ENCODE measurements at places on chromosomes 7 and 10.
A peak's percentile ranks its signal among the peaks of the same experiment; 100 is the strongest.

DNA sequence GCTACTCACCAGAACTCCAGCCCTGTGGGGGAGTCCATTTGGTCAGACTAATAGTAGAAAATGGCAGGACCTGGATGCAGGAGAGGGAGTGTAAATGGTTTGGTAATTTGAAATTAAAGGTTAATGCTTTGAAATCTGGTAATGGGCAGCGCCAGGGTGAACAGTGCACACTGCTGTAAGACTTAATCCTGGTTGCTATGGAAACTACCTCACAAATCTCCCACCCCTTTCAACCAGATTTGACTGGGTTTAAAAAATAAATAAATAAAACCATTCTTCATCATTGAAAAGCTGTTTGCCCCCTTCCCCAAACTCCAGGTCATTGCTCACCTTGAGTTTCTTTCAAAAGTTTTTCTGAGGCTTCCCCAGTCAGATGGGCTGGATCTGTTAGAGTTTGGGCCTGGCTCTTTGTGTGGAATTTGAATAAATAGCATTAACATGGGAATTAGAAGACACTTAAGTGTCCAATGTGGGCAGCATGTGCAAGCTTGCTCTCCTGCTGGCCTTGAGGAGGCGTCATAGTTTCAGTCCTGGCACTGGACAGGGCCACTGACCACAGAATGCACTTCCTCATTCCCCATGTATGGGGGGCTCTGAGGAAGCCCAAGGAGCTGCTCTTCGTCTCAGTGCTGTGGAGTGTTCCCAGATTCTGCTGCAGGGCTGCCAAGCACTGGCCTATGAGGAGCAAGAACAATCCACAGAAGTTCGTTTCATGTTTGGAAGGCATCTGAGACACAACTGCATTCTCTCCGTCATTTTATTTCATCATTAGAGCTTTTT lies 90.7 kb downstream of the LRRC4 start:
- DNase-seq: no peak

- DNase-seq: no peak
Observed at GRCh38 chr7:143205560-143206293, 16.1 kb upstream of the TAS2R40 start.

GRCh38 chr7:93558705-93559614 lies 15.6 kb downstream of the CALCR start:
- DNase-seq: no peak

- no peak for DNase-seq
Observed at GRCh38 chr7:105173586-105173985, 159.6 kb downstream of the KMT2E start.

- DNase-seq: no peak
Observed at GRCh38 chr10:82888809-82889455, 1013.9 kb downstream of the NRG3 start.

- peak; percentile 53 for DNase-seq
Observed at GRCh38 chr7:149662591-149663095, 110.7 kb downstream of the ZNF467 start.
